Cerebellar cortex (tissue), 1 donor: ENCODE measurements at places on chromosomes 11 and 22.

- no peak for DNase-seq
Observed at GRCh38 chr22:37926771-37927636, 20.9 kb downstream of the MICALL1 start.

- no peak for DNase-seq
Observed at GRCh38 chr22:27732391-27732790, 69.2 kb downstream of the MN1 start.

DNA sequence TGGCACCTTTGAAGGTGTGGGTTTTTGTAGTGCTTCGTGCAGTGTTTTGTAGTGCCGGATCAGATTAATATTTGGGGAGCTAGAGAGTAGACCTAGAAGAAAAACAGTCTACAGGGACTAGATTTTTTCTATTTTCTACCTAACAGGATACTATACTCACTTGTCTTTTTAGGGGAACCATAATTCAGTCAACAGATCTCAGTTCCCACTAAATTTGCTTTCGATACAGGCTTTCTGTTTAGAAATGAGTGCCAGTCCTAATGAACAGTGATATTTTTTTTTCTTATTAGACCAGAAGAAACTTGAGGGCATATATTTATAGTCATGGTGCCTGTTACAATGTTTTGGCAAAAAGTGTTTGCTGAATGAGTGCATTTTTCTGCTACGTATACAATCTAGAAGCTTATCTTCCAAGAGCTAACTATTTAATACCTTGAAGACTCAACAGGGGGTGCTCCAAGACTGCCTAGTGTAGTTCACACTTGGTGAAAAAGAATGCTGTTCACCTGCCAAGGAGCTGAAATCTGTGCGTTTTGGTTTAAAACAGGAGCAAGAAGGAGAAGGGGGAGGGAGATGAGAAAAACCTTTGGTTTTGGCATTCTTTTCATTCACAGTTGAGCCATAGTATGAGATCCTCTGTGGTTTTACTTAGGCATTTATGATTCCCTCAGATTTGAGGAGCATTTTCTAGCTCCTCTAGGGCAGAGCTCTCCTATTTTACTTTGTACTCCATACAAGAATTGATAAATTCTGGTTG lies 44.9 kb upstream of the VSTM5 start:
- peak; percentile 70 for DNase-seq

- no peak for DNase-seq
Observed at GRCh38 chr11:12587333-12587991, 86.8 kb upstream of the TEAD1 start.

DNA sequence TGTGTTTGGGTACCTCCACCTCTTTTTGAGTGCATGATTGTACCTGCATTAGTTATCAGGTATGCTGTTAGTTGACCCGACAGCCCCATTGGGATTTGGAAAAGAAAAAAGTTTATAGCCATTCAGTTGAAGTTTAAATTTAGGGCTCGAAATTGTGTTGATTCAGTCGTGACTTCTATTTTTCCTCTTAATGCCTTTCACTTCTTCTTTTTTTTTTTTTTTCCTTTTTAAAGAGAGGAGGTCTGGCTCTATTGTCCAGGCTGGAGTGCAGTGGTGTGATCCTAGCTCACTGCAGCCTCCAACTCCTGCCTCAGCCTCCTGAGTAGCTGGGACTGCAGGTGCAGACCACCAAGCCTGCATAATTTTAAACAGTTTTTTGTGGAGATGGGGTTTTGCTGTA lies 2.3 kb downstream of the STT3A start:
- DNase-seq = no peak

DNA sequence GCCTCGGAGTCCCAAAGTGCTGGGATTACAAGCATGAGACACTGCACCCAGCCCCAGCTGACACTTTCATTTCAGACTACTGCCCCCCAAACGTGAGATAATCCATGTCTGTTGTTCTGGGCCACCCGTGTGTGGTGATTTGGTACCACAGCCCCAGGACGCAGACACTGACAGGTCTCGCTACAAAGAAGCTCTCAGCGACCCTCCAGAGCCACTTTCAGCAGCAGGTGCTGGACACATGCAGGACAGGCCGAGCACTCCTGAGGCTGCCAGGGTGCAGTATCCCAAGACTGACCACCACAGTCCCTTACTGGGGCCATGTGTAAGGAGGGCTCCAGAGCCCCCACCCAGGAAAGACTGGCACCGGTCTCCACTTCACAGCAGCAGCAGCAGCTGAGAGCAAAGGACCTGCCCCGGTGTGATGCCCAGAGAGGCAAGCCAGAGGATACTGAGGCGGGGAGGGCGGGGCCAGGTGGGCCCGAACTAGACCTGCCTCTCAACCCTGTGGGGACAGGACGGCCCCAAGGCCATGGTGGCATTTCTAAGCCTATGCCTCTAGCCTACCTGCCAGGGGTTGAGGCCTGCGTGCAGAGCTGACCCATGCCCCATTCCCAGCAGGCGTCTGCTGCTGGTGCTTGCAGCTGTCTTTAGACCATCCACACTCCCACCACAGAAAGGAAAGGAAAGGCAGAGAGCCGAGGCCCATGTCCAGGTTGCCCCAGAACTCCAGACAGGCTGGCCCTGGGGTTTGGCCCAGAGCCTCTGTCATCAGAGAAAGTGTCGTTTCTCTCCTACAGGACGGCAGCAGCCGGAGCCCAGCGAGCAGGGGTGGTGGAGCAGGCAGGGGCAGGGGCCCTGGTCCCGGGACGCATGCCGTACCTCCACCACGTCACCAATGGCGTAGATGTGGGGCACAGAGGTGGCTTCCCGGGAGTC lies 28.0 kb upstream of the GNB1L start:
- DNase-seq = no peak

DNA sequence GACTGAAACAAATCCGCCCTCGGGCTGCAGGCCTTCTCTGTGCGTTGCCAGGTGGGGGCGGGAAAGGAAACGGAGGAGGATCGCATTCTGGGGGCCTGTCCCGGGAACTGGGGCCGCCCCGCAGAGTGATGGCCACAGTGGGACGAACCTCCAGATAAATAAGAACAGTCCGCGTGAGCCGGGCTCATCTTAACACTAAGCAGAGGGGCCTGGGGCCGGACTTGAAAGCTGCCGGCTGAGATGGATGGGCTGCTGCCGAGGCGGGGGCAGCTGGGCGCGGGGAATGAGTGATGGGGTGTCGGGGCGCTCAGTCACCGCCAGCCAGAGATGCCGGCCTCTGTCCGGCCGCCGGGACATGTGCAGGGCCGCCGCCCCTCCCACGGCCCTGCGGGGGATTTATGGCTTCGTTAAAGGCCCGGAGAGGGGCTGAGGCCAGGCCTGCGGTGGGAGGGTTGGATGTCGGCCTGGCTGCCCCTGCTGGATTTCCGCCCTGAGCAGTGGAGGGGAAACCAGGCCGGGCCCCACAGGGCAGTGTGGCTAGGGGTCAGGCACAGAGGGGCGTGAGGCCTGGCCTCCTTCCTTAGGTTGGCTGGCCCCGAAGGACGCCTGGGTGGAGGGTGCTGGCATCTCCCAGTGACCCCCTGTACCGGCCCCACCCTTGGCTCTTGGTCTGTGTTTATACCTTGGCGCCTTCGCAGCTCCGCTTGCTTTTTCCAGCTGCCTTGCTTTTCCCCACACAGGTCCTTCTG lies 45.3 kb upstream of the CD82 start:
- no peak for DNase-seq

GRCh38 chr11:110614031-110614430 lies 98.2 kb downstream of the ARHGAP20 start:
- DNase-seq = no peak

- no peak for DNase-seq
Observed at GRCh38 chr22:30860176-30861105, 108.1 kb downstream of the MORC2 start.

GRCh38 chr11:94315664-94316063 lies 11.3 kb downstream of the IZUMO1R start:
- DNase-seq = no peak

DNA sequence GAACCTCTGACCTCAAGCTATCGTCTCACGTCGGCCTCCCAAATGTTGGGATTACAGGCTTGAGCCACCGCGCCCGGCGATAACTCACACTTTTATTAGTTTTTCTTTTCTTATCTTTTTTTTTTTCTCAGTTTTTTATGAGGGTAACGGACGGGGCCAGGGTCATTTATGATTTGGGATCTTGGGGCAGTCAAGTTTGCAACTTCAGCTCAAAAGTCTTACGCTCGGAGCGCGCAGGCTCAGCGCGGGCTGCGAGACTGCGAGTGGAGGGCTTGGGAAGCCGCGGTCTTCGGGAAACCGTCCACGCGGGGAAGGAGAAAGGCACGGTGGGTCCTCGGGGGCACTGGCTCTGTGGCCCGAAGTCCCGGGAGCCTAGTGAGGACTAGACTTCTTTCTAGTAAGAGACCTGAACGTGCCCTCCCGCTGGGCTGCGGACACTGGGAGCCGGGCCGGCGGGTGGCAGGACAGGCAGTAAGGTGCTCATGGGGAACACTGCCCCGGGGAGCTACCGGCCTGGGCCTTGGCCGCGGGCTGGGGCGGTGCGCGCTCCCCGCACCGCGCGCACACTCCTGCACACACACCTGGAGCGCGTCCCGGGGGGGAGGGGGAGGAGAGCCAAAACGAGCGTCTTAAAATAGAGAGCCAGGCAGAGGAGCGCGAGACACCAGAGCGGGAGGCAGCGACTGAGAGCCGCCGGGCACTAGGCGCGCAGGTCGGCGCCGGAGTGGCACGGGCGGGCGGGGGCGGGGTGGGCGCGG lies 476 bp upstream of the BARX2 start:
- DNase-seq = no peak

DNA sequence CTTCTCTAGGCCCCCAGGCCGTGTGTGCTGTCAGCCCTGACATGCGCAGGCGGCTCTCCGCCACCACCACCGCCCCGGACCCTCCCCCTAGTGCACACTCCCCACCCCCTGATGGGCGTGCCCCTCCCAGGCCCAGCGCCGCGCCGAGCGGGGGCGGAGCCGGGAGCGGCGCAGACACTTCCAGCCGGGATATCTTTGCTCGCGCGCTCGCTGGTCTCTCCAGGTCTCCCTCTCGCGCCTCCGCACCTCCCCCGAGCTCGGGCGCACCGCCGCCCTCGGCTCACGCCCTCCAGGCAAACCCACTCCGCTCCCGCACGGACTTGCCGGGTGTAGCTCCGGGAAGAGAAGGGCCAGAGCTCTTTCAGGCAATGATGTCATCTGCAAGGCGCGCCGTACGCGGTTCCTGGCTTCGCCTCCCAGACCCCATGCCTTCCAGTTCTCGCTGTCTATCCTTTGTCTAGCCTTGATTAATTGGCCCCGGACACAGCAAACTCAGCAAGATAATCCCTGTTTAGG lies at the start of gene SCN3B:
Gene SCN3B, minus strand, starts transcription at position 59 of the 516 bp plus-strand sequence. CDS start 823 bp downstream, outside the sequence.
- DNase-seq = peak; percentile 39

- no peak for DNase-seq
Observed at GRCh38 chr11:19394525-19395016, 153.8 kb upstream of the E2F8 start.

DNA sequence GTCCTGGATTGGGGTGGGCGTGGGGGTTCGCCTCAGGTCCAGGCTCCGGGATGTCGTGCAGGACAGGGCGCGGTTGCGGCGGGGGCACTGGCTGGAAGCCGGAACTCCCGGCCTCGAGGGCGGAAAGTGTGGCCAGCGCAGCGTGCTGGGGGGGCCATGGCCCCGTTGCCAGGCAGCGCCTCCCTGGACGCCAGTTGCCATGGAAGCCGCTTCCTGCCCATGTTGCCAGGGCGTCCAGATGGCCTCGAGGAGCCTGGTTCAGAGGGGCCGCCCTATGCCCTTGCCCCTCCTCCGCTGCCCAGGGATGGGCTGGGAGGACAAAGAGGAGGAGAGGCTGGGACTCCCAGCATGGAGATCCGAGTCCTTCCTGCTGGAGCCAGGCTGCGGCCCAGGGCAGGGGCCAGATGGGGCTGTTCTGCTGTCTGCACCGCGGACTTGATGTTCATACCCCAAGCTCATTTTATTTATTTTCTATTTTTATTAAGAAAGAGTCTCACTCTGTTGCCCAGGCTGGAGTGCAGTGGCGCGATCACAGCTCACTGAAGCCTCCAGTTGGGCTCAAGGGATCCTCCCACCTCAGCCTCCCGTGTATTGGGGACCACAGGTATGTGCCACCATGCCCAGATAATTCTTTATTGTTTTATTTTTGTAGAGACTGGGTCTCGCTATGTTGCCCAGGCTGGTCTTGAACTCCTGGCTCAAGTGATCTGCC lies 4.6 kb upstream of the CCDC188 start:
- peak; percentile 83 for DNase-seq

GRCh38 chr22:44351685-44352377 lies 39.1 kb upstream of the SHISAL1 start:
- DNase-seq = peak; percentile 85

DNA sequence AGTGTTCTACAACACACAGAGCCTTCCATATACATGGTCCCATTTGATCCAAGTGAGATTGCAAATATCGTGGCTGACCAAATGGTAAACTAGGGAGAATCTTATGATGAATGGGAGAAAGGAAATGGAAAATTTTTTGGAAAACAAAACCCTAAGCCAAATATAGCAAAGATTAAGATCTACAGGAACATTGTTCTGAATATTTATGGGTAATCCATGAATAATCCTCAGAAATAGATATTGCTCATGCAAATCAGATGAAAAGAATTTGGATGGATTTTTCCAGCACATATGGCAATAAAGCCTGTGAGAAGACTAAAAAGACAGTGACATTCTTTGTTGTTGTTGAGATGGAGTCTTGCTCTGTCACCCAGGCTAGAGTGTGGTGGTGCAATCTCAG lies 21.7 kb upstream of the PRDM10 start:
- DNase-seq = no peak

- DNase-seq = peak; percentile 80
Observed at GRCh38 chr11:47234669-47235100, 13.9 kb downstream of the ACP2 start.

DNA sequence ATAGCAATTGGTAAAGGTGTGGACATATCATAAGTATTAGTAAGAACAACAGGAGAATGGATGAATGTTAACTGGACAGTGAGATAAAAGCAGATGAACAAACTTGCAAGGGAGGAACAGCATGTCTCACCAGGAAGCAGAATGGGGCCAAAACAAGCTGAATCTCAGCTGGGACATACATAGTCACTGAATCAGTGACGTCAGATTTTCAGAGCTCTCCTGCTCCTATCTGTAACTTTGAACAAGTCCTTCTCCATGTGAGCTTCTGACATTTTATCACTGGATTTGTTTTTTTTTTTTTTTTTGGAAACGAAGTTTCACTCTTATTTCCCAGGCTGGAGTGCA lies 118.7 kb downstream of the BBOX1 start:
- no peak for DNase-seq

GRCh38 chr11:69472541-69473275 lies 8.8 kb upstream of the LINC01488 start:
- no peak for DNase-seq
